ENCODE measurements at places on chromosomes 11 and 22. TPM values are rescaled to one million over a fixed set of nuclear protein-coding genes. Genes with fewer than 3 reads are reported as not detected.

The KCNE3 gene
- not detected for total RNA-seq

The CRACR2B gene
- total RNA-seq, result 1.9 TPM

The NXPE4 gene
- not detected for total RNA-seq

The PTDSS2 gene
- total RNA-seq, result 30.9 TPM

The NPTXR gene
- total RNA-seq, result 0.08 TPM

The RSF1 gene
- total RNA-seq, result 48.6 TPM

The C1QTNF5 gene
- 0.85 TPM for total RNA-seq

DNA sequence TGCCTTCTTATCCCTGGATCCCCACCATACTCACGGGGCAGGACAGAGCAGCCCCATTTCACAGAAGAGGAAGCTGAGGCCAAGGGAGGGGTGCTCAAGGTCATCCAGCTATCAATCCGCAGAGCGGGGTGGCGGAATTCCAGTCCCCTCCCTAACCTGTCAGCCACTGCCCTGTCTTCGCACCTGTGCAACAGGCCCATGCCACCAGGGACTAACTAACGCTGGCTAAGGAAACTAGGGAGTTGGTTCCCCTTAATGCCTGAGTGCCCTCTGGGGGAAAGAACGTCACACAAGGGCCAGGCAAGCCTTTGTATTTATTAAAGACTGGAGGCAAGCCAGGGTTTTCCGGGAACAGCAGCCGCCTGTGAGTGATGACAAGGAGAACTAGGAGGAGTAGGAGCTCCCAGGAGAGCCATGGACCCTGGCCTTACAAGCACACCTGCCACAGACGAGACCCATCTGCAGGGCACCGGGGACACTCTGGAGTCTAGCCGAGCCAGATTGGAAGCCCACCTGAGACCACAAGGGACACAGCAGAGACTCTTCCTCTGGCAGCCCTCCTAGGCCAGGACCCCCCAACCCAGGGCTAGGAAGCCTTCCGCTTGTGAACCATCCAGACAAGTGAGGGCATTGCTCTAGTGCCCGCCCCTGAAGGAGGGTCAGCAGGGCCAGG lies 64.4 kb downstream of the MYH9 start:
- no peaks in the 10 kb centered on the region for H3K27me3 ChIP-seq
- peaks cover 12% of the 10 kb centered on the region for H3K4me1 ChIP-seq
- DNase-seq, result no peak

DNA sequence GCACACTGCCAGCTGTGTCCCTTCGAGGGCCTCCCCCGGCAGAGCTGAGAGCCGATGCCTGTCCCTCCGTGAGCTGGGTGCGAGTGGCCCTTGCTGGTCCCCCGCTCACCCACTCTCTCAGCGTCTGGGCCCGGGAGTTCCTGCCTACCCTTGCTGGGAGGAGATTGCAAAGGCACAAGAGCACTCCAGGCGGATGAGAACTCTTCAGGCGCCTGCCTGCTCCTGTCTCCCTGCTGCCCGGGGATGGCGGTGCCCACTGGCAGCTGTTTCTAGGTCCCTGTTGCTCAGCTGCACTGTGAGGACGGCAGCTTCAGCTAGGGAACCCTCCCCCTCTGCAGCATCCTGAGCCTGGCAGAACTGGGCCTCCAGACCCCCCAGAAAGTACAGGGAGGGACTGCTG lies 61.1 kb downstream of the FLRT1 start:
- peaks cover 36% of the 10 kb centered on the region for H3K4me1 ChIP-seq
- H3K4me3 ChIP-seq, result no peak overlapping the region
- no peak for DNase-seq
- H3K27me3 ChIP-seq, result no peaks in the 10 kb centered on the region
- H3K27ac ChIP-seq, result no peak overlapping the region
- no peaks in the 10 kb centered on the region for H3K36me3 ChIP-seq

GRCh38 chr11:104333977-104334376 lies 170.0 kb upstream of the PDGFD start:
- DNase-seq, result peak; percentile 21
- H3K36me3 ChIP-seq, result no peaks in the 10 kb centered on the region
- no peak overlapping the region for H3K27ac ChIP-seq

DNA sequence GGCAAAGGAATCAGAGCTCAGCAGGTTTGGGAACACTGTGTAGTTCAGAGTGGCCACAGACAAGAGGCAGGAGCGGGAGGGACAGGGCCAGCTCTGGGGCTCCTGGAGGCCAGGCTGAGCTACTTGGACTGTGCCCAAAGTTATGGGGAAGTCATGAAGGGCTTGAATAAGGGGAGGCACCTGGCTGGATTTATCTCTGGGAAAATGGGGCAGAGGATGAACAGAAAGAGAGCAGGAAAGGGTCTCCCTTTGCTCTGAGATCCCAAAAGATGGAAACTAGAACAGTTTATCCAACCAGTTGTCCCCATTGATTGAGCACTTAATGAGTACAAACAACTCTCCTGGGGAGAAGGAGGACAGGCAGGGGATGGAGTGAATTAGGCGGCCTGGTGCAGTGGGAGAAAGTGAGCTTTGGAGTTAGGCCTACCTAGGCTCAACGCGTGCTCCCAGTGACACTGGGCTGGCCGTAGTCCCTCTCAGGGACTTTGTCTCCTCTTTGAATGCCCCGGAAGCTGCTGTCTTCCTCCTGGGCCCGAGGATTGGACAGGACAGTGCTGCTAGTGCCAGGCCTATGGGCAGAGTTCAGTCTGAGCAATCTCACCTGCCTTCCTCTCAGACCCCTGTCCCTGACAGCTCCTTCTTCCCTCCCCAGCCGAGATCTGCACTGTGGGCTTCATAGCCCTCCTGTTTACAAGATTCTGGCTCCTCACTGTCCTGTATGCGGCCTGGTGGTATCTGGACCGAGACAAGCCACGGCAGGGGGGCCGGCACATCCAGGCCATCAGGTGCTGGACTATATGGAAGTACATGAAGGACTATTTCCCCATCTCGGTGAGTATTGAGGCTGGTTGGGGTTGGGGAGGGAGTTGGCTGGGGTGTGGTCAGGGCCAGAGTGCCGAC lies 2.0 kb downstream of the MOGAT2 start:
- H3K4me1 ChIP-seq, result no peaks in the 10 kb centered on the region
- no peak overlapping the region for H3K4me3 ChIP-seq
- no peak for DNase-seq
- no peaks in the 10 kb centered on the region for H3K27me3 ChIP-seq
- no peaks in the 10 kb centered on the region for H3K36me3 ChIP-seq
- H3K27ac ChIP-seq, result no peak overlapping the region

DNA sequence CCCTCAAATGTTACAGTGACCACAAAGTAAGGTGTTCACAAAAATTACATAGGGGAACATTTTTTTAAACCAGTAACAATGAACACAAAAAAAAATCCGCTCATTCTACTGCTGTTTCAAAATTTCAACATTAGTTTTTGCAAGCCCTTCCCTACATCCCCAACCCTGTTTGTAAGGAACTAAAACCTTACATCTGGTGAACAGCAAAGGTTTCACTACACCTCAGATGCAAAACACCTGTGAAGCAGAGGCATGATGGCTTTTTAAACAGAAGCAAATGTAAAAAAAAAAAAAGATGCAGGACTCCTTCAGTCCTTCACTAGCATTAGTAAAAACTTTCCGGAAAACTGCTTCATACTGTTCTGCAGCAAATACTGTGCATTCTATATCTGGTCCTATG lies 50.0 kb upstream of the API5 start:
- H3K27me3 ChIP-seq, result peaks cover 6% of the 10 kb centered on the region
- no peaks in the 10 kb centered on the region for H3K36me3 ChIP-seq
- no peak overlapping the region for H3K4me3 ChIP-seq
- no peak overlapping the region for H3K27ac ChIP-seq
- DNase-seq, result no peak
- no peaks in the 10 kb centered on the region for H3K4me1 ChIP-seq

DNA sequence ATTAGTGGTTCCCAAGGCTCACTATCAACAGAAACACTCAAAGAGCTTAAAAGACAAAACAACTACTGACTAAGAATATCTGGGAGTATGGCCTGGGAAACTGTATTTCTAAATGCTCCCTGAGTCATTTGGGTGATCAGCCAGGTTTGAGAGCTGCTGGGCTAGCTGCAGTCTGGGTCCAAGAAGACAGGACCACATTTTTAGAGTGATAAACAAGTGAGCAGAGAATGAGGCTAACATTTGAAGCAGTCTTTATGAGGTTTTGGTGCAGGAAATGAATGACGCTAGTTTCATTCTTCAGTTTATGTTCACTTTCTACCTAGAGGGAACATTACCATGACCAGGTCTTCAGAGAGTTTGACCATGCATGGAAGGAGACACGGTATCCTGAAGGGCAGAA lies 97.7 kb downstream of the TEAD1 start:
- no peak for DNase-seq
- peaks cover 37% of the 10 kb centered on the region for H3K4me1 ChIP-seq
- no peaks in the 10 kb centered on the region for H3K36me3 ChIP-seq
- no peak overlapping the region for H3K27ac ChIP-seq

GRCh38 chr11:35927104-35927503 lies 16.8 kb upstream of the LDLRAD3 start:
- H3K27ac ChIP-seq, result no peak overlapping the region
- no peak for DNase-seq
- no peaks in the 10 kb centered on the region for H3K36me3 ChIP-seq
- no peaks in the 10 kb centered on the region for H3K4me1 ChIP-seq
- no peaks in the 10 kb centered on the region for H3K27me3 ChIP-seq

DNA sequence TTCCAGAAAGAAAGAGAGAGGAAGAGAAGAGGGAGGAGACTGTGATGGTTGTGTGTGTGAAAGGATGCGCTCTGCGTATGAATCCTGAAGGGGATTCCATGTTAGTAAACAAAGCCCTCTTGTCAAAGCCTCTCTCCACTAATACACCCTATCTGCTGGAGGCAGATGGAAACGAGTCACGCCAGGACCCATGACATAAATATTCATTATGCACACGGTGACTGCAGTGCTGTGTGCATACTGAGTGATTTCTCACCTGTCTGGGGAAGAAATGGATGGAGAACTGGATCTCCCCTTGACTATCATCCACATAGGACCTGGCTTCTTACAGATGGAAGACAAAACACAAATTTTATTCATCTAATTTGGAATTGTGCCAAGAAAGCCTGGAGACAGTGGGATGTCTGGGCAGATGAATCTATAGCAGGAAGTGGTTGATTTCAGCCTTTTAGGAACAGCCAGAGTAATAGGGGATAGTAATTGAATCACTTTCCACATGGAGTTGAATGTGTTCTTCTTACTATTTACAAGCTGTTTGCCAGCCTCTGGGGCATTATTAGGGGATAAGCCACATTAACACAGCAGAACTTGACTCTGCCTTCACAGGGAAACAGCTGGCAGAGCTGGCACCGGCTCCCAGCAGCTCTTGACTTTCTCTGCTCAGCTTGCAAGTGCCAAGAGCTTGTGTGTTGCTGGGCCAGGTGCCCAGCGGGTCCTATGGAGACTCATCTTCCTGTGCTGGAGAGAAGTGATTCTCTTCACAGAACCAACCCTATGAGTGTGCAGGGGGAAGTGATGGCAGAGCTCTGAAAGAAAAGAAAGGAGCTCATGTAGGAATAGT lies 9.0 kb downstream of the MTNR1B start:
- no peak overlapping the region for H3K4me3 ChIP-seq
- no peak overlapping the region for H3K27ac ChIP-seq
- no peaks in the 10 kb centered on the region for H3K4me1 ChIP-seq
- DNase-seq, result peak; percentile 20
- H3K36me3 ChIP-seq, result no peaks in the 10 kb centered on the region

DNA sequence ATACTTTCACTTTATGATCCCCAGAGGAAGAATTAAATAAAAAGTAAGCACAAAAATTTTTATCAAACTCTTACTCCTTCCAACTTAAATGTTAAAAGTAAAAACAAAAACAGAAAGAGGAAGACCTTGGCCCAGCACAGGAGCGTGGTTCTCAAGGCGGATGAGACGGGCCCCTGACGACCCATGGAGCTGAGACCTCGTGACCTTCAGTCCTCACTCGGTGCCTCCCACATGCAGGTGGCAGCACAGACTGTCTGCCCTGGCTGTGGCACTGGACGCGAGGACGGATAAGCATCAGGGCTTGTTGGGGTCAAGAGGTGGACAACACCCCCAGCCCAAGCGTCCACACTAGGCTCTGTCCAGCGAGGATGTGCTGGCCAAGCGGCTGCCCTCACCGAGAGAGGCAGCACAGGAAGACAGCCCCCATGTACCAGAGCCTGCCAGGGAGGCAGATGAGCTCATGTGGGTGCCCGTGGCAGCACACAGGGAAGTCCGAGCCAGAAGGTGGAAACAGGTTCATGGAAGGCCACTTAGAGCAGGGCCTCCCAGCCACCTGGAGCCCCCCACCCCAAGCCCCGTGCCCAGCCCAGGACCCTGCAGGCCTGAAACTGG lies 1389.8 kb downstream of the TBC1D22A start:
- H3K27me3 ChIP-seq, result peaks cover 56% of the 10 kb centered on the region
- H3K4me1 ChIP-seq, result no peaks in the 10 kb centered on the region
- H3K27ac ChIP-seq, result no peak overlapping the region

DNA sequence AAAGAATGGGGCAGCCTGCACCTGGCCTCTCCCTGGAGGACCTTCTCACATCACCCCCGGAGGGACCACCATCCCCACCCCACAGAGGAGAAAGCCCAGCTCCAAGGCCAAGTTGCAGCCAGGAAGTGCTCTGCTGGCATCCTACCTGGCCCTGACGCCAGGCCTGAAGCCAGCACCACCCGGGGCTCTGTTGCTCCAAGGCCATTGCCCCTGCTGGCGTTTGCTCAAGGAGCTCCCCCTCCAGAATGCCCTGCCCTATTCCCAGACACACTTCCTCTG lies 10.2 kb downstream of the RTN4R start:
- no peaks in the 10 kb centered on the region for H3K36me3 ChIP-seq
- no peak for DNase-seq
- no peak overlapping the region for H3K4me3 ChIP-seq
- H3K27me3 ChIP-seq, result peaks cover 6% of the 10 kb centered on the region
- H3K27ac ChIP-seq, result no peak overlapping the region

DNA sequence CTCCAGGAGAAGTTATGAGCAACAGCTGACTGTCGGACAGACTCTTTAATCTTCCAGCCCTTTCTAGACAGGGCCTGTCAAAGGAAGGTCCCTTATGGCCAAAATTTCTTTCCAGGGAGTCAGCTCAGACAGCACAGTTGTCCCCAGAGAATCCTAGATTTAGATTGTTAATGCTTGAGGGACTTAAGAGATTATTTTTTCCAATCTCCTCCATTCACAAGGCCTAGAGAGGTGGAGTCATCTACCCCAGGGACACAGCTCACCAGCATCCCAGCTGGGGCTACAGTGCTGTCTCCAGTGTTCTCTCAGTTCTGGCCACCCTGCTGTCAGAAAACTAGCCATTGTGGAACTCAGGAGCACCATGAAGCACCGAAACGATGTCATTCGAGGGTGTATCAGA lies 7.8 kb downstream of the DSCAML1 start:
- H3K27me3 ChIP-seq, result no peaks in the 10 kb centered on the region
- H3K4me1 ChIP-seq, result peaks cover 5% of the 10 kb centered on the region
- no peak overlapping the region for H3K4me3 ChIP-seq
- no peaks in the 10 kb centered on the region for H3K36me3 ChIP-seq
- DNase-seq, result no peak

- H3K36me3 ChIP-seq, result peaks cover under 1% of the 10 kb centered on the region
- H3K4me3 ChIP-seq, result no peak overlapping the region
- H3K4me1 ChIP-seq, result no peaks in the 10 kb centered on the region
- H3K27ac ChIP-seq, result no peak overlapping the region
- H3K27me3 ChIP-seq, result no peaks in the 10 kb centered on the region
Measured at GRCh38 chr11:116931206-116931953, 94.0 kb upstream of the APOA1 start.

Measured in SJCRH30 (cell line).